ENCODE measurements at places on chromosomes 4 and X.

DNA sequence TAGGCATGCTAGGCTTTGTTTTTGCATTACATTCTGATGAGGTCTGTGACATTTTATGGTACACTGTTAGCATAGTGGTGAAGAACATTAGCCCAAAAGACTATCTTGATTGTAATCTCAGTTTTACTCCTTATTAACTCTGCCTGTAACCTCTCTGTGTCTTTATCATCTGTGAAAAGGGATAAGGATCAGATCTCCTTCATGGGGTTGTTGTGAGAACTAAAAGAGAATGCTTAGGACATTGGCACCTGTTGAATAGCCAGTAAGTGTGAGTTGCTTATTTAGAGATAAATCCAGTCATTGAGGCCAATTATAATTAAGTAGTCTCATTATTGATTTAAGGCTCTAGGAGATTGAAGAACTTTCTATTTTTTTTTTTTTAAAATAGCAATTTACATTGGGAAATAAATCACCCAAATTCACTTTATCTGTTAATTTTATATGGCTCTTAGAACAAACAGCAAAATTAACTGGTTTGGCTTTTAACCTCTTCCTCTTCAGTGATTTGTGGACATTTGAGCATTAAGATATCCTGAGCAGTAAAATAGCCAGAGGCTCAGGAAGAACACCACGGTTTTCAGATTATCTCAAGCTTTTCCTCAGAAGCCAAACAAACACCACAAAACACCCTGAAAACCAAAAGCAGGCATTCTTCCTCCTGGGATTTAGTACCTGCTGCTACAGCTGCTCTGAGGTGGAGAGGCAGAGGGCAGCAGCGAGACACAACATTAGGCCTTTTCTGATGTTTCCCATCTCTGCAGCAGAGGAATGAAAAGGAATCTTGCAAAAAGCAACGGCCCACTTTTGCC is 192.9 kb downstream of the ARHGAP10 start:
- DNase-seq = peak; percentile 36
- H3K27ac ChIP-seq = no peak overlapping the region
- no peaks in the 10 kb centered on the region for H3K27me3 ChIP-seq
- no peak overlapping the region for H3K4me3 ChIP-seq

DNA sequence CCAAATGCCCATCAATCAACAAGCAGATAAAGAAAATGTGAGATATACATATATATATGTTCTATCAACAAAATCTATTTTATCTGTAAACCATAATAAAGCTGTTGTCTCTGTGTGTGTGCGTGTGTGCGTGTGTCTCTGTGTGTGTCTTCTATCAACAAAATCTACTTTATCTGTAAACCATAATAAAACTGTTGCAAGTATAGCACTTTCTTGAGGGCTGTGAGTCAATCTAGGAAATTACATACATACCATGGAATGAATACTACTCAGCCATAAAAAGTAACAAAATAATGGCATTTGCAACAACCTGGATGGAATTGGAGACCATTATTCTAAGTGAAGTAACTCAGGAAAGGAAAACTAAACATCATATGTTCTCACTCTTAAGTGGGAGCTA is 12.5 kb upstream of the PLK4 start:
- no peaks in the 10 kb centered on the region for H3K36me3 ChIP-seq
- DNase-seq = no peak
- H3K27ac ChIP-seq = no peak overlapping the region
- H3K4me1 ChIP-seq = peaks cover 2% of the 10 kb centered on the region
- no peak overlapping the region for H3K4me3 ChIP-seq

GRCh38 chr4:175772170-175772705 is 39.8 kb downstream of the GPM6A start:
- DNase-seq = no peak
- H3K27ac ChIP-seq = no peak overlapping the region
- peaks cover 34% of the 10 kb centered on the region for H3K4me1 ChIP-seq
- H3K27me3 ChIP-seq = no peaks in the 10 kb centered on the region
- H3K36me3 ChIP-seq = no peaks in the 10 kb centered on the region

GRCh38 chr4:126364311-126364911 is 1049.7 kb downstream of the FAT4 start:
- DNase-seq = no peak
- H3K36me3 ChIP-seq = no peaks in the 10 kb centered on the region
- no peaks in the 10 kb centered on the region for H3K4me1 ChIP-seq
- H3K27me3 ChIP-seq = no peaks in the 10 kb centered on the region

DNA sequence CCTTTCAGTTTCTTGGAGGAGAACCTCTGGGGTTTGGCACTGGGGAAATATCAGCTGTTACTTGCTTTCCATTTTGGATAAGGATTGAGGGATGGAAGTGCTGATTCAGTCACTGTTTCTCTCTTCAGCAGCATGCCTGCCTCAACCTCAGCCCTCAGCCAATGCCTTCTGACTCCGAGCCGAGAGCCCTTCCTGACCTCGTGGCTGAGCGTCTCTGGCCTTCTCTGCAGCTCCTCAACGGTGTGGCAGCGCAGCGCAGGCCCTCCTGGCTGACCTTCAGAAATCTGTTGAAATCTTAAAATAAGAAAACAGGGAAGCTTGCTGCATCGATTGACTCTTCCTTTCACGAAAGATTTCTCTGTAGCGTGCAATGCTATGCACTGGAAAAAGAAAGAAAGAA is 434.3 kb upstream of the FAT1 start:
- DNase-seq = no peak
- H3K27ac ChIP-seq = no peak overlapping the region
- no peaks in the 10 kb centered on the region for H3K27me3 ChIP-seq
- no peaks in the 10 kb centered on the region for H3K36me3 ChIP-seq
- no peaks in the 10 kb centered on the region for H3K4me1 ChIP-seq

DNA sequence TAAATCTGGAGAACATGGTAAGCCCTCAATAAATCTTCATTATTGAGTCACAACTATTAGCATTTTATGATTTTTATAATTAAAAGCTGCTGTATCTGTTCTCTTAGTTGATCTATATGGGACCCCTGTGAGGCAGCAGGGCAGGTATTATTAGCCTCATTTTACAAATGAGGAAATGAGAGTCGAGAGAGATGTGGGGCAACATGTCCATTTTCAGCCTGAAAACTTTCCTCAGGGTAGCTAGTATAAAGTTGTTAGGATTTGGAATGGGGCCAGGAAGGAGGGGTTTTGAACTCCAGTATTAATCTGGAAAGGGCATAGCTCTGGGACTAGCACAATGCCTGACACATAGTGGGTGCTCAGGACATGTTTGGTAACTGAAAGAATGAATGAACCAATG is 191.7 kb upstream of the GPC4 start:
- H3K27me3 ChIP-seq = no peaks in the 10 kb centered on the region
- H3K36me3 ChIP-seq = no peaks in the 10 kb centered on the region
- no peak overlapping the region for H3K27ac ChIP-seq
- DNase-seq = no peak
- H3K4me3 ChIP-seq = no peak overlapping the region

- no peaks in the 10 kb centered on the region for H3K27me3 ChIP-seq
- no peaks in the 10 kb centered on the region for H3K4me1 ChIP-seq
- H3K36me3 ChIP-seq = no peaks in the 10 kb centered on the region
Observed at GRCh38 chr4:37054531-37055077, 189.9 kb upstream of the NWD2 start.

DNA sequence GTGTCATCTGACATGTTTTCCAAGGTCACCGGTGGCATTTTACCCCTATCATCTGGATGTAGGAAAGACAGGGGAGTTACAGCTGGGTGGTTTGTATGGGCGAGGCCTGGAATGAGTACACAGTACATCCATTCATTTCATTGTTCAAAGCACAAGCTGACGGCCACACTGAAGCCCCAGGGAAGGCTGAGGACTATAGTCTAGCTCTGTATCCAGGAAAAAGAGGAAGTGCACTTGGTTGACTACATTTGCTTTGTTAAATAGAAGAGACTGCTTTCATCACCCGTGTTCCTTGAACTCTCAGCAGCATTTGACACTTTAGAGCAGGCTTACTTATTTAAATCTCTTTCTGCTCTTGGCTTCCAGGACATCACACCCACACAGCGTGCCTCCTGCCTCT is 1041.0 kb upstream of the TENM3 start:
- peaks cover 18% of the 10 kb centered on the region for H3K4me1 ChIP-seq
- no peak overlapping the region for H3K4me3 ChIP-seq
- no peaks in the 10 kb centered on the region for H3K27me3 ChIP-seq
- DNase-seq = no peak

- no peak overlapping the region for H3K27ac ChIP-seq
- no peaks in the 10 kb centered on the region for H3K36me3 ChIP-seq
Observed at GRCh38 chrX:38220024-38220414, 652 bp downstream of the SRPX start.

- no peaks in the 10 kb centered on the region for H3K4me1 ChIP-seq
- no peaks in the 10 kb centered on the region for H3K27me3 ChIP-seq
- peaks cover 17% of the 10 kb centered on the region for H3K36me3 ChIP-seq
Observed at GRCh38 chr4:76206222-76206942, 7.2 kb downstream of the SCARB2 start.

DNA sequence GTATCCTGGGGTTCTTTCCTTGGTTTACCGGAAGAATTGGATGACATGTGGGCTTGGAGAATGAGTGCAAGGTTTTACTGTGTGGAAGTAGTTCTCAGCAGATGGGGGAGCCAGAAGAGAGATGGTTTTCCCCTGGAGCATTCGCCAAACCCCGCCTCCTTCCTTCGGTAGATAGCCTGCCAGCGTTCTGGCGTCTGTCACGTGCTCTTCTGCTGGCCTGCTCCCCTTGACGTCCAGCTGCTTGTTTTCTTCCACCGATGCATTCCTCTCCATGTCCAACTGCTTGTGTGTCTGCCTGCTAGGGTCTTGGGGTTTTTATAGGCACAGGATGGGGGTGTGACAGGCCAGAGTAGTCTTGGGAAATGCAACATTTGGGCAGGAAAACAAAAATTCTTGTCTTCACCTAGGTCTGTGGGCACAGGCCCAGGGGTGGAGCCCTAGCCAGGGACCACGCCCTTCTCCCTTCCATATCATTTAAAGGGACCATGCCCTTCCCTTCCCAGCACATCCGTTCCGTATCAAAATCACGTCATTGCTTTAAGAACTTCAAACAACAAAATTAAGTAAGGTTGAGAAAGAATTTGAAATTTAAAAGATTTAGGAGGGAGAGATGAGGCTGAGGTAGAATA is 538.7 kb upstream of the SMIM31 start:
- H3K4me1 ChIP-seq = no peaks in the 10 kb centered on the region
- DNase-seq = no peak
- no peaks in the 10 kb centered on the region for H3K27me3 ChIP-seq
- no peak overlapping the region for H3K4me3 ChIP-seq
- no peaks in the 10 kb centered on the region for H3K36me3 ChIP-seq
- no peak overlapping the region for H3K27ac ChIP-seq

- H3K36me3 ChIP-seq = no peaks in the 10 kb centered on the region
- H3K4me3 ChIP-seq = no peak overlapping the region
- no peak for DNase-seq
- H3K27ac ChIP-seq = no peak overlapping the region
Observed at GRCh38 chr4:79210636-79211049, 115.2 kb downstream of the NAA11 start.

GRCh38 chr4:23234018-23234417 is 541.3 kb downstream of the GBA3 start:
- no peaks in the 10 kb centered on the region for H3K27me3 ChIP-seq
- peak overlapping the region; percentile 62 for H3K27ac ChIP-seq
- DNase-seq = peak; percentile 32
- peaks cover 9% of the 10 kb centered on the region for H3K4me1 ChIP-seq
- no peak overlapping the region for H3K4me3 ChIP-seq

GRCh38 chr4:158079661-158080060 is 93.2 kb downstream of the GASK1B start:
- no peaks in the 10 kb centered on the region for H3K27me3 ChIP-seq
- no peak overlapping the region for H3K27ac ChIP-seq
- H3K36me3 ChIP-seq = no peaks in the 10 kb centered on the region
- H3K4me3 ChIP-seq = no peak overlapping the region

DNA sequence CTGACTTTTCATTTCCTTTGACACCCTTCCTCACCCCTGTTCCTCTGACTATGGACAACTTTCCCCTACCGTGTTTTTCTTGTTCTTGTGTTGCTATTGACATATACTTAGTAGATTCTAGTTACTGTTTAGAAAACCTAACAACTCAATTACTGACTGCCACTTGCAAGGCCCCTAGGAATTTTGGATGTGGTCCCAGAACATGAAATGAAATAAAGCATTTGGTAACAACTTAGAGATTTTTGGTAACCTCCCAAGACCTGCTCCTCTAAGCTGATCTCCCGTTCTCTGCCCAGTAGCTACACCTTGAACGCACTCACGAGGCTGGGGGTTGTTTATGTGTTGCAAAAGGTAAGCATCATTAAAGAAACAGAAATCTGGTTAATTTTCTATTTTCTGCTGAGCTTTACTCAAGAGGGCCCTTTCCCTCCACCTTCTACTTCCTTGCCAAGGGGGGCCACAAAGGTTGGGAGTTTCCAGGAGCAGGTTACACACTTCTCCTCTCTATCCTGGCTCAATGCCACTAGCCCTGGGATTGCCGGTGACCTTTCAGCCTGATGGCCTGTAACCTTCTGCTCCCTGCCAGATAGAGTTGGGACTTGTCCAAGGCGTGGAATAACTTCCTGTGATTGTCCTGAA is 20.5 kb downstream of the GAB3 start:
- H3K27ac ChIP-seq = no peak overlapping the region
- H3K4me1 ChIP-seq = peaks cover 4% of the 10 kb centered on the region
- no peak for DNase-seq
- no peaks in the 10 kb centered on the region for H3K36me3 ChIP-seq
- H3K4me3 ChIP-seq = no peak overlapping the region

- no peaks in the 10 kb centered on the region for H3K4me1 ChIP-seq
- no peaks in the 10 kb centered on the region for H3K36me3 ChIP-seq
- H3K4me3 ChIP-seq = no peak overlapping the region
- H3K27me3 ChIP-seq = no peaks in the 10 kb centered on the region
- no peak for DNase-seq
Observed at GRCh38 chrX:149198980-149199732, 305.9 kb downstream of the IDS start.

DNA sequence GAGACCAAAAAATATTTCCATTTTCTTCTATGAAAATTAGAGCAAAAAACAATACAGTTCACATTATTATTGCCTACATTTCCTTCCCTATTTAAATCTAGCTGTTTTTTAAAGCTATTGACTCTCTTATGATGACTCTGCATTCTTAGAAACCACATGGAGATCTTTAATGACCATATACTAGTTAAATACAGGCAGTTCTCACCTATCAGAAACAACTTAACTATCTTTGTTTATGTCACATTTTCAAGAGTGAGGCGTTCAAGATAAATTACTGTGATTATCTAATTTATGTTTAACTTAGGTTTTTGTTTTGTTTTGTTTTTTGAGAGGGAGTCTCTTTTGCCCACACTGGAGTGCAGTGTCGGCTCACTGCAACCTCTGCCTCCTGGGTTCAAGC is 3.0 kb downstream of the CISD2 start:
- H3K4me1 ChIP-seq = peaks cover 2% of the 10 kb centered on the region
- no peak for DNase-seq
- peaks cover 8% of the 10 kb centered on the region for H3K36me3 ChIP-seq
- H3K27ac ChIP-seq = no peak overlapping the region
- no peaks in the 10 kb centered on the region for H3K27me3 ChIP-seq

DNA sequence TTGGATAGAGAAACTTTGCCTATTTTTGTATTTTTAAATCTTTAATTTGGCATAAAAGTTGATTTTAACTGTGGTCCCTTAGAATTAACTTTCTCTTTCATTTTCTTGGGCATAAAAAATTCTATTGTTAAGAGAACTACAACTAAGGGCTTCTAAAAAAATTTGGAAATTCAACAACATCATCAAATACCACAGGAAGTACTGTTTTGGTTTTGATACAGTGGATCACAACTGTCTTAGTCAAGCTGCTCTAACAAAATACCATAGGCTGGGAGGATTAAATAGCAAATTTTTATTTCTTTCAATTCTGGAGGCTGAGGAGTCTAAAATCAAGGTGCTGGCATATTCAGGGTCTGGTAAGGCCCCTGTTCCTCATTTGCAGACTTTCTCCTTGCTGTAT is 19.9 kb upstream of the NPFFR2 start:
- no peaks in the 10 kb centered on the region for H3K4me1 ChIP-seq
- no peak for DNase-seq
- H3K27ac ChIP-seq = no peak overlapping the region
- H3K4me3 ChIP-seq = no peak overlapping the region
